ENCODE measurements at places on chromosomes 2 and 18.

DNA sequence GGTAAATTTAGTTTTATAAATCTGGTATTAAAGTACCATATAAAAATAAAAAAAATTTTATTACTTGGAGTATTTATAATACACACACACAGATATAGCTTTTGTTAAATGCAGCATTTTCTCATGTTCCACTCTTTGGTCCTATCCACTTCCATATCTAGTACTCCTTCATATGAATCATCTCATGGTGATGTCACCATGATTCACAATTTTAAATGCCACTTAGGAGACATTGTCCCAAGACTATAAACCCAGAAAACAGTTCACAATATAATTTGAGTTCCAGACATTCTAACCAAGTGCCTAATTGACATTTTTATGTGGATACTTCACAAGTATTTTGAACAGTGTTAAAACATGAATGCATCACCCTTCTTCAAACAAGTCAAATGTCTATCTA, 1398.3 kb downstream of the DSC3 start:
- no peak for DNase-seq

- DNase-seq = no peak
These were observed 216.9 kb upstream of the SALL3 start for GRCh38 chr18:78762753-78763152.

- DNase-seq = no peak
These were observed 515.2 kb downstream of the RNF144A start for GRCh38 chr2:7432436-7432835.

GRCh38 chr2:196170213-196170605, 1.2 kb downstream of the STK17B start:
- peak; percentile 77 for DNase-seq

- no peak for DNase-seq
These were observed 294.7 kb upstream of the LRP1B start for GRCh38 chr2:142425551-142425950.

DNA sequence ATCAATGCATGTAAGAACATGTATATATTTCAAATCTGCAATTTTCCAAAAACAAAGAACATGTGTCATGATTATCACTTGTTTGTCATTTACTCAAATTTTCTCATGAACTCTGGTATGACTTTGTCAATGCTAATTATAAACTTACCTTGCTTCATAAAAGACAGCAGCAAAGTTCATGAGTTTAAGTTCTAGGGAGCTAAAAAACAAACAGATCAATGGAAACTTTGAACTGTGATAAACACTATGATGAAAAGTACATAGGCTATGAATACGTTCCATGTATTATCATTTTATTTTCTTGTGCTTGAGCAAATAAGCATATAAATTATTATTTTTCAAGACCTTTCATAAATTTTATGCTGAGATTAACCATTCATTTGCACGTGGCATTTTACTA, 940.8 kb downstream of the MBD2 start:
- no peak for DNase-seq

DNA sequence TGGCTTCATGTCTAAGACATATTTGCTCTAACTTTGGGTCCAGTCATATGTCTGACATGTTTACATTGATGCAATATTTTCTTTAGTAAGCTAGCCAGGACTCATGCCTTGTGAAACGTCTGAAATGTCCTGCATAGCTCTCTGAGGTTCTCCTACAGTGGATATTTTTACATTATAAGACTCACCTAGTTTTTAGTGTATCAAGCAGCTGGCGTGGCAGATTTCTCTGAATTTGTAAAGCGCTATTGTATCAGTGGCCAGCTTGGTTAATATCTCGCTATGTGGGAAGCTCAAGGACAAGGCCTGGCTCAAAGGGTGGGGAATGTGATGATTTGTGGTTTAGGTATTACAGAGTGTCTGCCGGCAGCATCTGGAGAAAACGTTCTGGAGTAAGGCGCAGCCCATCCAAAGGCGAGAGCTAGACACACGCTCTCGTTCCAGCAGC, 164.3 kb downstream of the LTBP1 start:
- no peak for DNase-seq

DNA sequence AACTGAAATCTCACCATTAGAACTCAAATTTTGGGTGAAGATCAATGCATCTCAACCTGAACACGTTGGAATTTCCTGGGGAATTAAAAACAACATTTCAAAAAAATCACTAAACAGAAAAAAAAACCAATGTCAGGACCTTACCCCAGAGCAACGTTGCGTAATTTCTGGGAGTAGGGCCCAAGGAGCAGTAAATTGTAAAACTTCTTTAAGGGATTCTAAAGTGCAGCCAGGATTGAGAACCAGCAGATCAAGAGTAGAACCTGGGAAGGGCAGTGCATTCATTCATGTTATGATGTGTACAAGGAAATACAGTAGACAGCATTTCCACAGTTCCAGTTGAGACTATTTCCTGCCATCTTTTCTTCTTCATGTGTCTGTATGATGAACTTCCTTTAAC, 56.9 kb downstream of the RHBDD1 start:
- DNase-seq = no peak

DNA sequence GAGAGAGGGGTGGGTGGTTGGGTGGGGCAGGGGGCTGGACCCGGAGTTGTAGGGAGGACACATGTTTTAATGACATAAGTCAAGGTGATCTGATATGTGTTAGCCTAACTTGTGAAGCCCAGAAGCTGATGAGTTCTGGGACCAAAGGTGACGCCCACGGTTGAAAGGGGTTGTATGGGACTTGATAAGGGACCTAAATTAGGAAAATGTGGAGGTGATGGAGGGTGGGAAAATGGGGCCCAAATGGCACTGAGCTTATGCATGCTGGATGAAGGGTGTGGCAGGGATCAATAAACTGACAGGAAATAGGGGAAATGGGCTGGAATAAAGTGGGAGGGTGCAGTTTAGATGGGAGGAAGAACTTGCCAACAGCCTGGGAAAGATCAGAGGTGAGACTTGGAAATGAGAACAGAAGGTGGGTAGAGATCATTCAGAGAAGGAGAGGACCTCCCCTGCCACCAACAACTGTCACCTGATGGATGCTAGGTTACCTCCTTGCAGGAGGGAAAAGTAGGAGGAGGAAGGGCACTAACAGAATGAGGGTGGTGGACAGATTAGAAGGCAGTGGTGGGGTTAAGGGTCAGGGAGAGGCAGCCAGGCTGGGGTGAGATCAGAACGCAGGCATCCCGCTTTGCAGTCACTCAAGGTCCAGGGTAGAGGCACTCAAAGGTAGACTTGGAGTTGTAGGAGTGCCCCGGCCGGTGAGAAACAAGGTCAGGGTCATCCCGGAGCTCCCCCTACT, 15.3 kb downstream of the WNT10A start:
- DNase-seq = peak; percentile 31

DNA sequence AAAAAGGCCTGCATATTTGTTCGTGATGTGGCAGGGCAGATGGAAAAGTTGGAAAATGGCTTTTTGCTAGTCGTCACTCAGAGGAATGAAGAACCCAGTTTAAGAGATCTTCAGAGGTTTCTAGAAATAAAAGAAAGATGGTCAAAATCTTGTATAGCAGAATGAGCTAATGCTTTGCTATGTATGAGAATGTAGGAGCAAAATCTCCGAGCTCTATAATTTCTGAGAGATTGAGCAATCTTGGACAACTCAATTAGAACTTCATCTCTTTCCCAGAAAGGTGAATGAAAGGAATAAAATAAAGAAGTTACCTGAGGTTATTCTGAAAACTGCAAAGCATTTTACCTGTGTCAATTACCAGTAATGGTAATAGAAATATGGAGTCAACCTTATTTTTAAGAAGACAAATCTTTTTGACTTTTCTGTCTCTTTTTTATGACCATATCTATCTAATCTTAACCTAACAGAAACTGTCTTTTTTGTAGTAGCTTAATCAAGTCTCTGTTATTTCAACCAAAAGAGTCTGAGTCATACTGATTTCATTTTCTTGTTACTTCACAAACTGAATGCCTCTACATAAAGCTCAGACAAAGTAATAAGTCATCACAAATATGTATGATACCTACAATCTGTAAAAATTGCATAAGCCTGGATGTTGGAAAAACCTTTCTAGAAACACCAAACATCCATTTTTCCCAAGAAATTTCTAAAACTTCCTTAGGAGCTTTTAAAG, 32.5 kb downstream of the CCDC68 start:
- no peak for DNase-seq

- no peak for DNase-seq
These were observed 71.0 kb upstream of the TAF1B start for GRCh38 chr2:9772035-9772998.

DNA sequence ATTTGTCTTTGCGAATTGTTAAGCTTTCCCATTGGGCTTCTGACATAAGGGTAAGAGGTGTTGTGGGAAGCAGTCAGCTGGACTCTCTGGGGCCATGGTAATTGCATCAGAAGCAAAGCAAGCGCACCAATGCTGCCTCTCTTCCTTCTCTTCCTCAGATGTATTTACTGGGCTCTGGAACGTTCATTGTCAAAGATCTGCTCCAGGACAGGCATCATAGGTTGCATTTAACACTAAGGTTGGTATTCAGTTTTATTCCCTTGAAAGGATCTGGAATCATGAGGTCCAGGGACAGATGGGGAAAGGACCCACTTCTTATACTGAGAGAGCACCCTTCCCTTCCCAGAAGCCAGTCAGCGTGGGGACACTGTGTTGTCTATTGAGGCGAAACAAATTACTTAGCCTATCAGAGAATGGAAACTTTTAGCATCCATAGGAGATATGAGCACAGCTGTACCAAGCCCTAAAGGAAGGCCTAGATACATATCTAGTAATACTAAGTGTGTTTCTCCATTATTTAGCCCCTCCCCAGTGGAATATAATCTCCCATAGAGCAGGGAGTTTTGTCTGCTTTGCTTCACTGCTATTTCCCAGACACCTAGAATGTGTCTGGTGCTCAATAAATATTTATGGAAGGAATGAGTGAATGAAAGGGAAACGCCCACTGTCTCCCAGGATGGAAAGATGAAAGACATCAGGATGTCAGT, 72.2 kb downstream of the COA5 start:
- DNase-seq = no peak

DNA sequence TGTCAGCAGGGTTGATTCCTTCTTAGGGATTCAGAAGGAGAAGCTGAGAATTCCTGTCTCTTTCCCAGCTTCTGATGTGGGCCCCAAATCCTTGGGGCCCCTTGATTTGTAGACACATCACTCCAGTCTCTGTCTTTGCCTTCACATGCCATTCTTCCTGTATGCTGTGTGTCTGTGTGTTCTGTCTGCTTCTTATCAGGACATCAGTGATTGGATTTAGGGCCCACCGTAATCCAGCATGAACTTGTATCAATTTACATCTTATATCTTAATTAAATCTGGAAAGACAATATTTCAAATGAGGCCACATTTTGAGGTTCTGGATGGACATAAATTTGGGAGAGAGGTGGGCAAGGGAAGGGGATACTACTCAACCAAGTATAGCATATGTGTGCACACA, 9.7 kb downstream of the NEUROD1 start:
- DNase-seq = no peak

- no peak for DNase-seq
These were observed 63.2 kb upstream of the COPS8 start for GRCh38 chr2:237022533-237022932.

DNA sequence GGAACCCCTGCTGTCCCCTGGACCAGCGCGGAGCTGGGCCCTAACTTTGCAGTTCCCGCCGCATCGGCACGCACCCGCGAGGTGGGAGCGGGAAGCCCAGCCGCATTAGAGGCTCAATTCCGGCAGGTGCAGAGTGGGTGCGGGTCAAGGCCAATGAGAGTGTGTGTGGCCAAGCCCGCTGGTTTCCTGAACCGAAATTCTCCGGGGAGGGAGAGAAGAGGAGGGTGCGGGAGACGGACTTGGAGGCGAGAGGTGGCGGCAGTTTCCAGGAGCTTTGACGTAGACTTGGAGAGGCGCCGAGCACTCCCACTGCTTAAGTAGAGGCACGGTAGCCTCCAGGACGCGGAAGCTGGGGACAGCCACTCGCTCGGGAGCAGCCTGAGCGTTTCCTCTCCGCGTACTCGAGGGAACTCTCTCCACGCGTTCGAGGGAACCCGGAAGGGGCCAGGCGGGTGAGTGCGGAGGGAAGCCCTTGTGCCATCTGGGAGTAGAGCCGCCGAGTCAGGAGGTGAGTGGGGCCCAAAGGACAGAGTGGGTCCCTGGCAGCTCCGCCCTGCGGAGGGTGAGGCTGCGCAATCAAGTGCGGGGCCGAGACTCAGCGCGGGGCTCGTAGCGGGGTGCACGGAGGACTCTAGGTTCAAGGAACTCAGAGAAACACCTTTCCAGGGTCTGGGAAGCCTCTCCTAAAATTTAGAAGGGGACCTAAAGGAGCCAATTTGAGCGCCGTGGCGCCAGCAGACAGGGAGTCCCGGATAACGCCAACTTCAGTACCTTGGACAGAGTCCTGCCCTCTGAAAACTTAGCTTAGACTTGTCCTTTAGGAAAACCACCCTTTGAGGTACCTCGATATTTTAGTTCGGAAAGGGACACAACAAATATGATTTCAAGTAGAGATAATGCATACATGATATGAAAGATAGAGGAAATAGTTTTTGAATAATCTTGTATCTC, at the start of gene FAM237A:
TSS of gene FAM237A (plus strand) at position 413 of the 951 bp plus-strand sequence. CDS start 1,750 bp downstream, outside the sequence.
- peak; percentile 56 for DNase-seq

- no peak for DNase-seq
These were observed 46.0 kb upstream of the COBLL1 start for GRCh38 chr2:164887434-164888144.

All from activated CD4-positive, alpha-beta T cell treated with anti-CD3 and anti-CD28 coated beads for 36 hours (primary cell).